ENCODE measurements at places on chromosomes 6 and 20. TPM values are rescaled to one million over a fixed set of nuclear protein-coding genes. Genes with fewer than 3 reads are reported as not detected.

The FAM83C gene
- total RNA-seq: not detected

The ABHD16B gene
- total RNA-seq: not detected

- DNase-seq: no peak
Measured at GRCh38 chr6:40160826-40161225, 226.6 kb upstream of the MOCS1 start.

DNA sequence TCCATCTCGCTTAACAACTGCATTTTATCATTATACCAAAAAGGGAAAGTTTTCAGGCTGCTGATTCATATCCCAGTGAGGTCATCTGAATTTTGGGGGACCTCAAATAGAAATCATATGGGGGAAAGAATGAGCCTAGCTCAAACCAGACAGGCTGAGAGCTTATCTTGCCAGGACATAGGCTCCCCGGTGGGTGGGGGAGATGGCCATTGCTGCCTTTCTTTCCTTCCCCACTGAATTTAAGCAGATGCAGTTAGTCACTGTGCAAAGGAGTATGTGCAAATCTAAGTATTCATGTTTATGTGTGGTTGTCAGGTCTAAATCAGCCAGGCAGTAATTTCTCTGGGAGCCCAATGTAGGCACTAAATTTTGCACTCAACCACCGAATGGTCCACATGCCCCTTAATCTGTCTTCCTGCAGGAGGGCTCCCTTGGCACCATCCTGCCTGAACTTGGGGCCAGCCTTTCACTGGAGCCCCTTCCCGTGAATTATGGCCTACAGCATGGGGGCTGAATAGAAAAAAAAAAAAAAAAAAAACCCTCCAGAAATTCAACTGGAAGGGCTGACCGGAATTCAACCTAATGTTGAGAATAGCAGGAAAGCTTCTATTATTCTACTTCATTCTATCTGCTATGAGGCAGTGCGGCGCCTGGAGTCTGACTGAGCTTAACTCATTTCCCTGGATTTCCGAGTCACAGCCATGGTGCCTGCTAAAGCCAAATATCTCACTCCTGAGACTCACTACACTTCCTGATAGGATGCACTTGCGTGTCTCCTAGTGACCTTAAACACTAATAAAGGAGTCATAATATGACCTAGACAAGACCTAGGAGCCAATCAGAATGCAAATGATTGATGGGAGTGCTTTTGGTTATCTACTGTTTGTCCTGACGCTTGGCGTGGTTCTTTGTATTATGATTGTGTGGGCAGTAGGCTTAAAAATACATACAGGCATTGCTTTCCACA is 161.5 kb upstream of the HEY2 start:
- DNase-seq: no peak

GRCh38 chr6:15077961-15078360 is 167.9 kb upstream of the JARID2 start:
- DNase-seq: no peak

GRCh38 chr6:167146135-167146534 is 11.6 kb downstream of the GPR31 start:
- DNase-seq: no peak

DNA sequence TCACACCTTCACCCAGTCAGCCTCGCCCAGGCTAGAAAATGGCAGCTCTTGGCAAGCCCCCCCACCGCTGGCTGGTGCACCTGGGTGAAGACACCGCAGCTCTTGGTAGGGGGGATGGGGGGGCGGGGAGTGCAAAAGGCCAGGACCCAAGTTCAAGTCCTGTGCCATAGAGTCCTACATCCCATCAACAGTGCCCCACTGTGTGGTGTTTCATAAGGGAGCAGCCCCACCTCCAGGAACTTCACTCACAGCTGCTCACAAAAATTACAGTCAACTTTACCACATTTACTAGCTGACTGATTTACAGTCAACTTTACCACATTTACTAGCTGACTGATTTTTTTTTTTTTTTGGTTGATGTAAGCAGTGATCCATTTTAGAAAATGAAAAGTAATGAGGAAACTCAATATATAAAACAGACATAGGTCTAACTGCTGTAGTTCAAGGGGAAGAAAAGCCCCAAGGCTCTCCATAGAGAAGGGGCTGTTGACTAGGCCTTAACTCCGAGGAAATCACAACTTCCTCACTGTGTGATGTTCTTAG is 208.9 kb upstream of the SNX9 start:
- DNase-seq: no peak

- DNase-seq: no peak
Measured at GRCh38 chr6:33599413-33599938, 19.4 kb upstream of the BAK1 start.

DNA sequence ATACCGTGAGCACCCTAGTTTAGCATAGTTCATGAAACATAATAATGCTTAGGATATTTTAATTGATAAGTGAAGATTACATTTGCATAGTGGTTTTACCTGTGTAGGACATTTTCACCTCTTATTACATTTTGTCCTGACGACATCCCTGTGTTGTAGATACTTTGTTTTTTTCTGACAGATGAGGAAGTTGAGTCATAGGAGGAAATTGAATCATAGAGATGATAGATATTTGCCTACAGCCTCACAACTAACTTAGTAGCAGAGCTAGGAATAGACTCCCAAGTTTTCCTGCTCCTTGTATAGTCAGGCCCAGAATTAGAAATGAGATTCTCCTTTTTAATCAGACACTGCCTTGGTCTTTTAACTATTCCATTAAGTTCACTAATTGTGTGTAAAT is 100.5 kb upstream of the SUPT3H start:
- no peak for DNase-seq

DNA sequence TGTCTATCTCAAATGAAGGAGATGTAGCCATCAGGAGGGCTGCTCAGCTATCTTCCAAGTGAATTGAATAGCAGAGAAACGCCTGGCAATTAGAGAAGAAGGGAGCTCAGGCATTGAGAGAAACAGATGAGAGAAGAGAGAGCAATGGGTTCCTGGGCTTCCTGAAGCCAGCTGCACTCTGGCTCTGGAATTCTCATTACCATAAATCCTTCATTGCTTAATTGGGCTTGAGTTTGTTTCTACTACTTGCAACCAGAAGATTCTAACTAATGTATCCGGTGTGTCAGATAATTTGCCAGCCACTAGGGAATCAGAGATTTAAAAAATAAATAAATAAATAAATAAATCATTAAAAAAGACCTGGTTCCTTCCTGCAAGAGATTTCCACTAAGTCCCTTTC is 25.0 kb upstream of the CDKAL1 start:
- no peak for DNase-seq

DNA sequence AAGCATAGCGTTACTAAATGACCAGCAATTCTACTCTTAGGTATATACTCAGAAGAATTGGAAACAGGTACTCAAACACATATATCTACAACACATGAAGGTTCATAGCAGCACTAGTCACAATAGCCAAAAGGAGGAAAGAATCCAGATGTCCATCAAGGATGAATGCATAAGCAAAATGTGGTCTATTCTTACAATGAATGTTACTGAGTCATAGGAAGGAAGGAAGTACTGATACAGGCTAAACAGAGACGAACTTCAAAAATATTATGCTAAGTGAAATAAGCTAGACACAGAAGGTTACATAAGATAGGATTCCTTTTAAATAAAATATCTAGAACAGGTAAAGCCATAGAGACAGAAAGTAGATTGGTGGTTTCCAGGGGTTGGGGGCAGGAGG is 93.5 kb downstream of the MAP3K7 start:
- no peak for DNase-seq

DNA sequence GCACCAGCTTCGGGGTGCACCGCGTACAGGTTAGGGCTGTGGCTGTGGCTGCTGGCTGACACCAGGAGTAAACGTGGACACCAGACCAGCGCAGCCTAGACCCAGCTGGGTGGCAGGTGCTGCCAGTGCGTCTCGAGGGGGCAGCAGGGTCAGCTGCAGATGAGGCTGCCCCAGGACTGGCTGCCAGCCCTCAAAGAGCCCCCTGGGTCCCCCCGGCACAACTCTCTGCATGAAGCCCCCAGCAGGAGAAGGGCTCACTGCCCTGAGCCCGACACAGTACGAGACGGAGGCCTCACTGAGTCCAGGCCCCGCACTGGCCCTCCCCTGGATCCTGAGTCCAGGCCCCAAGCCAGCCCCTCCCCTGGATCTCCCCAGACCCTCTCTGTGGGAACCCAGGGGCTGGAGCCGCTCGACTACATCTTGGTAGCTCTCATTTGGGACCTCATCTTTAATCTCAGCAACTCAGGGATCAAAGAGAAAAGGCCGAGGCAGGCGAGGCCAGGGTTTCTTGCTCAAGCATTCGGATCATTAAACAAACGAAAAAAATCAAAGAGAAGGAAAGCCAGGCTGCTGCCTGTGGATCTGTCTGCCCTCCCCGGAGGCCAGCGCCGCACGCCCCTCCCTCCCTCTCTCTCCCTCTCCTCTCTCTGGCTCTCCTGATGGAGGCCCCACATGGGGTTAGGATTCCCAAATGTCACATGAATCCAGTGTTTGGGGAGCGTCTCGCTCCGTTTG is 7.0 kb upstream of the NKAIN4 start:
- DNase-seq: no peak

DNA sequence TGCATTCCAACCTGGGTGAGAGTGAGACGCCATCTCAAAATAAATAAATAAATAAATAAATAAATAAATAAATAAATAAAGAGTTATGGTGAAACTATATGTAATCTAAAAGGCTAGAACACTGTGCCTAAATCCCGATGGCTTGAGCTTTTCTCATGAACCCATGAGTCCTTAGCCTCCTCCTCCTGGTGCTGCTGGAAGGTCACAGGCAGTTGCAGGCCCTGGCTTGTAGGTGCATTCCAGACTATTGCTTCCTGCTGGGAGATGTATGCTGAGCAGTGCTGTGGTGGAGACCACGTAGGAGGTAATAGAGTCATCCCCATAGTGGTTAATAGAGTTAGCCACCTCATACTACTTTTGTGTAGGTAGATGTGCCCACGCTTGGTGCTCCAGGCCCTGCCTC is 12.5 kb downstream of the PTK7 start:
- DNase-seq: no peak

DNA sequence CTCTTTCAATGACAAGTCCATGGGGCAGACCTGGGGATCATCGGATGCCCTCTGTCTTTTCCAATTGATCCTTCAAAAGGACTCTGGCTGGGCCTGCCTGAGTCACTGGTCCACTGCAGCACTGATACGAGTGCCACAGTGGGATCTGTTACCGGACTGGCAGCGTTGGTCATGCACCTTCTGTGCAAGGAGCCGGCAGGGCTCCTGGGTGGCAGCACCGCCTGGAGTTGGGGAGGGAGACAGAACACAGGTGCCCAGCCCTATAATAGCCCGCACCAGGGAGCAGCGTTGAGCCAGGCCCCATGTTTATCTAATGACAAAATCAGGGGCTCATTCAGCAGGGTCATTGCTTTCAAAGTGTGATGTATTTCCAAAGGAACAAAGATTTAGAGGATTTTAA is 64.2 kb upstream of the NXT1 start:
- no peak for DNase-seq

Measured in osteocyte (in vitro differentiated cells).